ENCODE measurements at places on chromosomes 1 and 21.

DNA sequence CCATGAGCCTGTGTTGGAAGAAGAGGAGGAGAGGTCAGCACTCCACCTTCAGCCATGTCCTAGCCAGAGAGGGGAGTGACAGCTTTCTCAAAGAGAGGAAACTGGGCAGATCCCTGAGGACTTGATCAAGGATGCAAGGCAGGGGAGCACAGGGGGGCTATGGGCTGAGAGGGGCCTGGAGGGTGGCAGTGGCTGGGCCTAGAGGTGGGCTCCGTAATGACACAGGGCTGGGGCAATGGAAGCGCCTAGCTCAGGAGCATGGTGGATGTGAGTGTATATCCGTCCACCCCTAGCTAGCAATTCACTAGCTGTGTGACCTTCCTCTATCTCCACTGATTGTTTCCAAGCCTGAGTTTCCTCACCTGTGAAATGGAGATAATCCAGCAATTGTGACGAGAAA, 32.6 kb downstream of the NEK2 start:
- no peak for DNase-seq

- DNase-seq, result no peak
Observed at GRCh38 chr1:177469519-177469918, 298.8 kb downstream of the BRINP2 start.

DNA sequence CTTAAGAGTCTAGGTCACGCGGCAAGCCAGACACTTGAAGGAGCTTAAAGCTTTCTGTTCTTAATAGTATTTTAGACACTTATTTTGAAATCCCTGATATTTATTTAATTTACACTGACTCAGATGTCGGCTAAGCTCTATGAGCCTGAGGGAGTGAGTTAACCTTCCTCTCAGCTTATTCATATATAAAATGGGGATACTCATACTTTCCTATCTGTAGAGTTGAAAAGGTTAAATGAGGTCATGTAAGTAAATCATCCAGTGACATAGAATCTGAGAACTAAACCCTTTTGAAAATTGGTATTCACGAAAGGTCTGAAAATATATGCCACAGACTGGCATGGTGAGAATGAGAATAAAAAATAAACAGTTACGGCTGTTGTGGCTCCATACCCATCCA, 1.4 kb upstream of the GPR161 start:
- DNase-seq, result no peak

- no peak for DNase-seq
Observed at GRCh38 chr1:226619031-226619430, 70.5 kb downstream of the STUM start.

DNA sequence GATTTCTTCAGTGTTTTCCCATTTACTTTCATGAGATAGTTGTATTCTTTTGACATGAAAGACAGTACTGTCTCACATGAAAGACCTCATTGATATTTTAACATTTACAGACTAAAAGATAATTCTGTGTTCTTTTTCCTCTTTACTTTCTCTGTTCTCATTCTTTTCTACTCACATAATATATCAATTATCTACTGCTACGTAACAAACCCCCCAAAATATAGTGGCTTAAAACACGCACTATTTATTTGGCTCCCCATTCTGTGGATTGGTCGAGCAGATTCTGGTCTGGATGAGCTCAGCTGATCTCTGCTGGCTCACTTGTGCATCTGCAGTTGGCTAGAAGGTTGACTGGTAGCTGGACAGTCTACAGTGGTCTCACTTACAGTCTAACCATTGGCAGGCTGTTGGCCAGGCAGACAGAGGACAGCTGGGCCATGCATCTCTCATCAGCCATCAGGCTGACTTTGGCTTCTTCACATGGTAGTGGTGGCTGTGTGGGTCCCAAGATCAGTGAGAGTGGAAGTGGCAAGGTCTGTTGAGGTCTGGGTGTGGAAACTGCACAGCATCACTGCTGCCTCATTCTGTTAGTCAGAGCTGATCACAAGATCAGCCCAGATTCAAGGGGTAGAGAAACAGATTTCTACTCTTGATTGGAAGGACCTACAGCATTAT, 63.2 kb downstream of the MPZL1 start:
- DNase-seq, result no peak

GRCh38 chr1:26285366-26286063, 5.6 kb downstream of the SH3BGRL3 start:
- DNase-seq, result no peak

GRCh38 chr1:119251751-119252150, 111.3 kb upstream of the WARS2 start:
- DNase-seq, result no peak

GRCh38 chr1:213054733-213055591, 3.9 kb downstream of the RPS6KC1 start:
- DNase-seq, result no peak

DNA sequence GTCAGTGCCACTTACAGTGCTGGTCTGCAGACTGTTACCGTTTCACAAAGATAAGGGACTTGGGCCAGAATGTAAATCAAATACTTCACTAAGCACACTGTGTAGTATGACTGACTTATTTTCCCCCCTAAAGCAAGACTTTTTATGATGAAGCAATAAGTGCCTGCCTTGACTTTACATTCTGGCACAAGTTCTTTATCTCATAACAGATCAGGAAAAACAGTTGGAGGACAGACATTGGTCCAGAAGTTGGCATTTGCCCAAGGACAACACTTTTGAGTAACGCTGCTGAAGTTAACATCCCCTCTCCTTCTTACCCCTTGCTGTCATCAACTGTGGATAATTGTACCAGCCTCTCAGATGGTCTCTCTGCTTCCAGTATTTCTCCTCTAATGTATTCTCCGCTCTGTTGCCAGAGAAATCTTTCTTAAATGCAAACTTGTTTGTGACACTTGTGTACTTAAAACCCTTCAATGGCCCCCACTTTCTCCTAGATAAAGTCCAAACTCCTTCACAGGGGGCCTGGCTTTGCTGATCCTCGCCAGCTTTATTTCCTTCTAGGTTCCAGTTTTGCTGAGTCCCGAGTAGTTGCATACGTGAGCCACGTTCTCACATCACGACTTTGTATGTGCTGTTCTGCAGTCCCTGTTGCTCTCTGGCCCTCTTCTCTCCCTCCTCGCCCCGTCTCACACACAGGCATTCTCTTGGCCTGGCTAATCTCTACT, 45.7 kb downstream of the S1PR1 start:
- DNase-seq, result no peak

- DNase-seq, result no peak
Observed at GRCh38 chr1:155218854-155219591, 10.5 kb downstream of the MTX1 start.

DNA sequence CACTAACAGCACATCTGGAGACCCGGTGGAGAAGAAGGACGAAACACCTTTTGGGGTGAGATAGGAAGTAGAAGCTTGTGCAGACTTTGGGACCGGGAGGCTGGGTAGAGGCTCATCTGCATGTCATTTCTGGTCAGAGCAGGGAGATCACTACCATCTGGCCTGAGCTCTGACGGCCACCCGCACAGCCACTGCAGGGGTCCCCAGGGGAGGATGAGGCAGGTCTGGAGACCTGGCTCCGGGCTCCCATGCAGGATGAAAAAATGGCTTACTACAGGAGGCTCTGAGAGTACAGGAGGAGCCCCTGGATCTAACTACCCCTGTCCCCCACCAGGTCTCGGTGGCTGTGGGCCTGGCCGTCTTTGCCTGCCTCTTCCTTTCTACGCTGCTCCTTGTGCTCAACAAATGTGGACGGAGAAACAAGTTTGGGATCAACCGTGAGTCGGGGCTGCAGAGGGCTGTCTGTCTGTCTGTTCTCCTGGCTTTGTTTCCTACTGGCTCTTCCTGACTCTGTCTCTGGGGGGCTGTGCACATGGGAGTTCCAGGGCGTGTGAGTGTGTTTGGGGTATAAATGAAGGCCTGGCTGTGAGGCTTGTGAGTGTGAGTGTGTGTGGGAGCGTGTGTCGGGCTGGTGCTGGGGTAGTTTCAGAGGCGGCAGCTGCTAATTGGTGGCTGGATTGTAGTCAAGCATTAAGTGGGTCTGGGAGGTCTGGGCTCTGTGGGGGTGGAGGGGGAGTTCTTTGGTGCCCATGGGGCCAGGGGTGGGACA, 14.1 kb downstream of the NTRK1 start:
- DNase-seq, result no peak

GRCh38 chr1:161719325-161719611, 2.1 kb upstream of the FCRLB start:
- DNase-seq, result no peak

GRCh38 chr1:29501227-29501976, 265.1 kb downstream of the PTPRU start:
- no peak for DNase-seq

- DNase-seq, result no peak
Observed at GRCh38 chr1:199549421-199549820, 478.1 kb upstream of the NR5A2 start.

- DNase-seq, result no peak
Observed at GRCh38 chr21:42019101-42019605, 9.0 kb upstream of the ZBTB21 start.

Data from stimulated activated CD8-positive, alpha-beta memory T cell treated with anti-CD3 and anti-CD28 coated beads, Interleukin-15, amount 100 ng/mL, for 4 hours (primary cell).